Activated T-helper 17 cell treated with anti-CD3 and anti-CD28 coated beads, Interleukin-2, amount 50 U/mL, for 72 hours (primary cell): ENCODE measurements at places on chromosomes 5 and 9.
A peak's percentile ranks its signal among the peaks of the same experiment; 100 is the strongest.

- ATAC-seq: no peak
Observed at GRCh38 chr5:5584236-5584745, 161.8 kb downstream of the ICE1 start.

- ATAC-seq: no peak
Observed at GRCh38 chr5:166370928-166371690, 1920.3 kb upstream of the WWC1 start.

DNA sequence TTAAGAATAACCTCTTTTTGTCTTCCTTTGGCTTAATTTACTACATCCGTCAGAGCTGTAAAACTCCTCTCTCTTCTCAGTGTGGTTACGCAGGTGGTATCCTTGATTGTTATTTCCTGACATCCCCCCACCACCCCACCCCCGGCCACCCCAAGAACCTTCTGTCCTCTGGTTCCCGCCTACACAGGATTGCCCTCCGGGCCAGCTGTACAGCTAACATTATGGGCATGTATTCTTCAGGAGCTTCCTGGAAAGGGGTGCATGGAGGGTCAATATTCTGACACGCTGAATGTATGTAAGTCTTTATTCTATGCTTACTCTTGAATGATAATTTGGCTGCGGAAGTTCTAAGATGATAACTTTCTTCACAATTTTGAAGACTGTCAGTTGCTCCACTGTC, 13.0 kb upstream of the ANP32B start:
- ATAC-seq: no peak

DNA sequence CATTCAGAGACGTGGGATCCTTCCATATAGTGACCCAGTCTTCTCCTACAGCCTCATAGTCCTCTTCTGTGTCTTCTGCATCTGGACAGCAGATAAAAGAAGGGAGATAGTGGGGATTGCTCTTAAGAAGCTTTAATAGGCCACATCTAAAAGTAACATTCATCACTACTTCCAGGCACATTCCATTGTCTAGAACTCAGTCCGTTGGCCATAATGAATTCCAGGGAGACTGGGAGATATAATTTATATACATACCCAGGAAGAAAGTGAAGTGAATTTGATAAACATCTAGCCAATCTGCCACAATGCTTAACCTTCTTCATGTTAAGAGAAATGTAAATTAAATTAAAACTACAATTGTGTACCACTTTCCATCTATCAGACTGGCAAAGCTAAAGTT, 22.5 kb upstream of the GLIPR2 start:
- no peak for ATAC-seq

- ATAC-seq: no peak
Observed at GRCh38 chr5:17156463-17156862, 61.0 kb upstream of the BASP1 start.

- ATAC-seq: peak; percentile 56
Observed at GRCh38 chr5:102858808-102859207, 103.7 kb downstream of the PAM start.

- no peak for ATAC-seq
Observed at GRCh38 chr9:34452568-34452967, 5.8 kb downstream of the FAM219A start.

DNA sequence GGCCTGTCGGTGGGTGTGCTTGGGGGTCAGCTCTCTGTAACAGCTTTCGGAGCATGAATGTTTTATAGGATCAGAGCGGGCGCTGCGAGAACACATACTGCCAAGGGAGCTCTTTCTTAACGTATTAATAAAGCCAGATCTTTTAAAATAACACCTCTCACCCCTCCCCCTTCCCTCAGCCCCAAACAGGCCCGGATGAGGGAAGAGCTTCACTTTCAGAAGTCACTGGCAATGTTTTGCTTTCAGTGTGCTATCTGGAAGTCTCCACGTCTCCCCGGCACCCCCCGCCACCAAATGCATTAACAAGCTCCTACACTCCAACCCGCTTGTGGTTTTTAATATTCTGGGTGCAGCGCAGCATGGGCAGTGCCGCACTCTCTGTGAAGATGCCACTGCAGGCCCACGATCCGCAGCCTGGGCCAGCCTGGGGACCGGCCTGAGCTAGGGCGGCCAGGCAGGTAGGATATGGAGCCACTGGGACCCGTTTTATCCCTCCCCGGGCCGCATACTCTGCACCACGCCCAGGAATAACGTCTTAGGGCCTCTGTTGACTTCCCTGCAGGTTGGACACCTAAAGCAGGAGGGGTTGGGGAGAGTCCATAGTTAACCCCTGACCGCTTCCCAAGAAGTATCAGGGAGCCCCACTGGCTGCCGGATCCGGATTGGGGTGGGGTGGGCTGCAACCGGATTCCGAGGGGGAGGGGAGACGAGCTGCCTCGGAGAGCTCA, 12.6 kb downstream of the NR2F1 start:
- no peak for ATAC-seq

- peak; percentile 47 for ATAC-seq
Observed at GRCh38 chr5:150486402-150487198, 21.3 kb upstream of the NDST1 start.
